ENCODE measurements at places on chromosomes 7 and 10.
A peak's percentile ranks its signal among the peaks of the same experiment; 100 is the strongest.

DNA sequence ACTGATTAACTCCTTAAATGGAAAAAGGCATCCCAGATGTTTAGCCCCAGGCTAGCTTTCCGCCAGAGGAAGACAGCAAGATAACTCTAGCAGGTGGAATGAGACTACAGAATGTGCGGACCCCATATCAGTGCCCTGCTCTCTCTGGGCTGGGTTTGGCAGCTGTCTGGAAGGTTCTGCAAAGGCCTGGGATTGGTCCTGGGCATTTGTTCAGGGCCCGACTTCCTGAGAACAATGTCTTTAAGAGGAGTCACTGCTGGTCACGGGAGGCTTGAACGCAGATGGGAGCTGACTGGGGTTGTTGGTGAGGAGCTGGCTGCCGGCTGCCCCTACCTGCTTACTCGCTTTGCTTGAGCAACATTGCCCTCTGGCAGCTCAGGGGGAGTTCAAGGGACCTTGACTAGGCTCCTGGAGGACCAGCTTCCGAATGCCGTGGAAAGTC lies 130.6 kb upstream of the BTBD16 start:
- DNase-seq, result no peak

DNA sequence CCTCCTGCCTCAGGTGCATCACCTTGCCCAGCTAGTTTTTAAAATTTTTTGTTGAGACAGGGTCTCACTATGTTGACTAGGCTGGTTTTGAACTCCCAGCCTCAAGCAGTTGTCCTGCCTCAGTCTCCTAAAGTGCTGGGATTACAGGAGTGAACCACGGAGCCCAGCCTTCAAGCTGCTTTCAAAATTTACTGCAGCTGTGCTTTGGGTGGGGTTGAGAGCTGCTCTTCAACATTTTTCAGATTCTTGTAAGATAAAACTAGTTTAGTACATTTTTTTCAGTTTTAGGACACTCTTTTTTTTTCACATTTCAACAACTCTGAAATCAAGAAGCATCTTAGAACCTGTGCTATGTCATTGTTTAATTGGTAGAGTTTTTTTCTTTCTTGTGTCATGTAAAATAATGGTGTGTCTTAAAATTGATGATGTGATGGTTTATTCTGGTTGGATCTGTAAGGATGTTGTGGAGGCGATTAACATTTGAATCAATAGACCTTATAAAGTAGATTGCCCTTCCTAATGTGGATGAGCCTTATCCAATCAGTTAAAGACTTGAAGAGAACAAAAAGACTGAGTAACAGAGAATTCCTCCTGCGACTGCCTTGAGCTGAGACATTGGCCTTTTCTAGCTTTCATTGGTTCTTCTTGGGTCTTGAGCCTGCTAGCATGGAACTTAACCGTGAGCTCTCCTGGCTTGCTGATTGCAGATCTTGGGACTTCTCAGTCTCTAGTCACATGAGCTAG lies 13.5 kb downstream of the PLEKHA8 start:
- no peak for DNase-seq

DNA sequence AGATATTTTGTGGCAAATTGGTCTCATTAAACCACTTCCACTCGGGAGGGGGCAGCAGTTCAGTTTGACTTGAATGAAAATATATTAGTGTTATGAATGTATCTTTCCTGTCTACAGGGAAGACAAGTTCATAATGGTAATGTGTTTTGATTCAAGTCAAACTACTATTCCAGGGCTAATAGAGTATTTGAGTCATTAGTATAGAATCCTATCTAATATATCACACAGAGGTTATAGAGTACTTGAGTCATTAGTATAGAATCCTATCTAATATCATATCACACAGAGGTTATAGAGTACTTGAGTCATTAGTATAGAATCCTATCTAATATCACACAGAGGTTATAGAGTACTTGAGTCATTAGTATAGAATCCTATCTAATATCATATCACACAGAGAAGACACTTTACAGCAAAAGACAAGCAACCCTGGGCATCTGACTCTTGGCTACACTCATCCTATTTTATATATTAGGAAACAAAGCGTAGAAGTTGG lies 199.7 kb upstream of the MAGI2 start:
- no peak for DNase-seq

GRCh38 chr10:30413996-30414576 lies 19.9 kb upstream of the MAP3K8 start:
- DNase-seq, result no peak

- DNase-seq, result no peak
These were observed 181.5 kb upstream of the PLXNA4 start for GRCh38 chr7:132757783-132758182.

DNA sequence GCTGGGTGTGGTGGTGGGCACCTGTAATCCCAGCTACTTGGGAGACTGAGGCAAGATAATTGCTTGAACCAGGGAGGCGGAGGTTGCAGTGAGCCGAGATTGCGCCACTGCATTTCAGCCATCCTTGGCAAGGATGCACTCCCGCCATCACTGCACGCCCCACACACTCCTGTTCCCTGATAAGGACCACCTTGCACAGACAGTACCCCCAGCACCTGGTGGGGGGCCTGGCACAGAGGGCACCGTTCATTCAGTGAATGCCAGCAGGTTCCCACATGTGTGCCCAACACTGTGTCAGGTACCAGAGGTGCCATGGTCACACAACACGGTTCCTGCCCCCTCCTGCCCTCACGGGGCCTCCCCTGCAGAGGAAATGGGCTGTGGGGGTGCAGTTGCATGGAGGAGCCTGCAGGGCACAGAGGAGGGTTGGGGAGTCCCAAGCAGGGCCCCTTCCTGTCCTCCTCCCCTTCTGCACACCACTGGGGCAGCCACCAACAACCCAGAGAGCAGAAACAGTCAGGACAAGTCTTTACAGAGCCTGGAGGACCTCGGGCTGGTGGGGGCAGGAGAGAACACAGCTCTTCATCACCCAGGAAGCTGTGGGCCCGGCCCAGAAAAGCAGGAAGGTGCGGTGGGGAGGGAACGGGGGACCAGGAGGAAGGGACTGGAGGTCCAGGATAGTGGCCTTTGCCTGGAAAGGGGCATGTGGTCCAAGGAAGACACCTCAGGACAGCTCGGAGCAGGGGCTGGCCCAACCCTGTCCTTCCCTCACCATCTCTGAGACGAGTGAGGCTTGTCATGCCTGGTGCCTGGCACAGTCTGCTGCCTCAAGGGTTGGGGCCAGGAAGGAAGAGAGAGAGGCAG lies 7.1 kb downstream of the CRYGN start:
- DNase-seq, result peak; percentile 25

- DNase-seq, result no peak
These were observed 12.7 kb downstream of the GPRIN2 start for GRCh38 chr10:46543466-46544377.

GRCh38 chr7:157978766-157979165 lies 608.9 kb downstream of the PTPRN2 start:
- DNase-seq, result no peak

DNA sequence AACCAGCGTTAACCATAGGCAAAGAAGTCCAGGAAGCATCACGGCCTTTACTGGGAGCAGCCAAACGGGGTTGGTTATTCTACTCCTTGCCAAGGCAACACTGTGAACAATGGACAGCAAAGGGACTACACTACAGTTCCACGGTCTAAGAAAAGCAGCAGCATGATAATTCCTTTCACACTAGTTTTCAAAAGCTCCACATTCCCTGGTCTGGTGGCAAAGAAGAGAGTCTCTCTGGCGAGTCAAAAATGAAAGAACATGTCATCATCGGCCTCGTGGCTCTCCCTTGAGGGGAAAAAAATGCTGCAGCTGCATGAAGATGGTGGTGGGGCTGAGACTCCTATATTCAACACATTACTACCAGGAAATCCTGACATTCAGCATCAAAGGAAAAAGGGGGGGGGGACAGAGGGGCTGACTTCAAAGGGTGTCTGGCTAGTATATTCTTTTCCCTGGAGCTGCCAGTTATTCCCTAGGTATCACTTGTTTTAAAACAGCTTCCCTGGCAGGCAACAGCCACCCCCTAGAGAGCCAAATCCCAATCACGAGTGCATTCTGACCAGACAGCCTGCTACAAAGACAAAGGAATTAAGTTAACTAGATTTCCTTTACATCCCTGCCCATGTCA lies 49.1 kb downstream of the SLC37A3 start:
- no peak for DNase-seq

- no peak for DNase-seq
These were observed 327.4 kb downstream of the SORCS1 start for GRCh38 chr10:106836933-106837663.

DNA sequence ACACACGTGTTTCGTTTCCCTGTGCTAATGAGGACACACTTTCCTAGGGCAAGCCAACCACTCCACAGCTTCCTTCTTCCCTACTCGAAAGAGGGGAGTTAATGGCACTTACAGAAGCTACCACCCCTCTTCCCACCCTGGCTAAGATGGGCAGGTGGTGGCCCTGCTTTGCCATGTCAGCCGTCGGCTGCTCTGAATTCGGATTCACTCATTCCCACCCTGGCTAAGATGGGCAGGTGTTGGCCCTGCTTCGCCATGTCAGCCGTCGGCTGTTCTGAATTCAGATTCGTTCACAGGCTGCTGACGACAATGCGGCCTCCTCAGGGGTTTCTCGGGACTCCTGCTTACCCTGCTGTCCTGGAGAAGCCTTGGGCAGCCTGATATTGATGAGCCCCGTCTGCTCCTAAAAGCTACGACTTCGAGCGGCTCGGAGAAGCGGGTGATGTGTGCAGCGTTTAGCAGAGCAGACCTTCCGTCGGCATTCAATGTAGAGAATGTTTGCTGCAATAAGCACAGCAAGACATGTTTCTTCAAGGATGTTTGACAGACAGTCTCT lies 56.2 kb upstream of the PPP2R2D start:
- DNase-seq, result no peak

- no peak for DNase-seq
These were observed 71.5 kb downstream of the CARD11 start for GRCh38 chr7:2971914-2972834.

- DNase-seq, result no peak
These were observed 71.9 kb downstream of the ORC5 start for GRCh38 chr7:104135760-104136558.

DNA sequence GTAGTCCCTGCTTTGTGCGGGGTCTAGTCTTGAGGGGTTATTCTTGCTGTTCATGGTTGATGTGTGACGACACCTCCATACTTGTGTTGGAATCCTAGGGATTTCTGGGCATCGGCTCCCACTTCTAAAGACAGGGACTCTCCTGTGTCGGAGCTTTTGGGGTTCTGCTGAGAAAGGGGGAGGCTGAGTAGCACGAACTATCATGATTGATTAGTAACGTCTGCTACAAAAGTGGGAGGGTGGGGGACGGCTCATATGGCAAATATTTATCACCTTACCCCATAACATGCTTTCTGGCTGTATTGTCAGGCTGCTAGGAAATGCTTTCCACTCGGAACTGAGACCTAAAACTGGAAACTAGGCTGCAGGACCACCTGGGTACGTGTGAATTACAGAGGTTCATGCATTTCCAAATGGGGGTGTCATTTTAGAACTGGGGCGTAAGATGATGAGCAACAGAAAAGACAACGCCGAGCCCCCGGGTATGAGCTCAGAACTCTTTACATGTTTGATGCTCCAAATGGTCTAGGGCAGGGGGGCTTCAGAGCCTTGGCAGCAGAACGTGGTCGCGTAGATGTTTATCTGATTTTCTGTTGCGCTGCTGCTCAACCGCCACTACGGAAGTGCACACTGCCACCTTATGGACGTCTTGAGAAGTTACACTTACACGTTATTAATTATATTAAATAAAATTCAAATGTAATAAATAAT lies 15.1 kb upstream of the NME8 start:
- no peak for DNase-seq

DNA sequence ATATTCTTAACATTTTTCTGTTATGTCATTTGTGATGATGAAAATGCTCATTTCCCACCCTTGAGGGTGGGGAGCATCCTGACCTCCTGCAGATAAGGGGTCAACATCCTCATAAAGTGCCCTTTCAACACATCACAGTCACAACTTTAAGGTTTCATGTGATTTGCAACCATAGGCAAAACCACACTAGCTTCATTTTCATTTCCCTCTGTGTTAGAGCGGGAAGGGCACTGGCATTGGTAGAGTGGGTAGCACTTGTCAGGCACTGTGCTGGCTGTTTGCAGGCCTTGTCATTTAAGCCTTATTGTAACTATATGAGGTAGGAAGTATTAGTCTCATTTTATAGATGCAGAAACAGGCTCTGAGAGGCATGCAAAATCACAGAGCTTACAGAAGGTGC lies 39.8 kb downstream of the PSMC2 start:
- no peak for DNase-seq

DNA sequence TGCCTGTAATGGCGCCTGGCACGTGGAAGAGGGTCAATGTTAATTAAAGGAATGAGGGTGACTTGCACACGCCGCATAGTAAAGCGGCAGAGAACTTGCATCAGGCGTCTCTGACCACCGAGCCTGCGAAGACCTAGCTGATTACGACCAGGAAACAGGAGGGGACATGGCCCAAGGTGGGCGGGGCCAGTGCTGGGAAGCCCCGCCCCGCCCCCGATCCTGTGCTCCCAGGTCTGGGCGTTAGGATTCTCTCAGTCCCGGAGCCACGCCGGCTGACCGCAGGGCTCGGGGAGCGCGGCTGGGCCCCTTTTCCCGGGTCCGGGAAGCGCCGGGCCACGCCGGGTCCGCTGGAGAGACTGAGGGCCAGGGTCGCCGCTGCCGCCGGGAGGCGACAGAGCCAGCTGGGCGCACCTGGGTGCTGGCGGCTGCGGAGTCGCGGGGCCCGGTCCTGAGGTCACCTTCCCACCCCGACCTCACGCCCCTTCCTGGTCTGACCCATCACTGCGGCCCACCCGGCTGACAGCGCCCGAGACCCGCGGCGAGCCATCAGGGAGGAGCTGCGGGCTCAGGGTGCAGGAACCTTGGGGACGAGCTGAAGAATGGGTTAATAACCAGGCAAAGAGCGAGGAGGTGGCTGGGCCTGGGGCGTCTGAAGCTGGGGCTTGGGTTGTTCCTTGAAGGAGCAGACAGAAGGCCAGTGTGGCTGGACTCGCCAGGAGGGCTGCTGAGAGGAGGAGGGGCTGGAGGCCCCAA lies 23.0 kb upstream of the GRID1 start:
- DNase-seq, result no peak

DNA sequence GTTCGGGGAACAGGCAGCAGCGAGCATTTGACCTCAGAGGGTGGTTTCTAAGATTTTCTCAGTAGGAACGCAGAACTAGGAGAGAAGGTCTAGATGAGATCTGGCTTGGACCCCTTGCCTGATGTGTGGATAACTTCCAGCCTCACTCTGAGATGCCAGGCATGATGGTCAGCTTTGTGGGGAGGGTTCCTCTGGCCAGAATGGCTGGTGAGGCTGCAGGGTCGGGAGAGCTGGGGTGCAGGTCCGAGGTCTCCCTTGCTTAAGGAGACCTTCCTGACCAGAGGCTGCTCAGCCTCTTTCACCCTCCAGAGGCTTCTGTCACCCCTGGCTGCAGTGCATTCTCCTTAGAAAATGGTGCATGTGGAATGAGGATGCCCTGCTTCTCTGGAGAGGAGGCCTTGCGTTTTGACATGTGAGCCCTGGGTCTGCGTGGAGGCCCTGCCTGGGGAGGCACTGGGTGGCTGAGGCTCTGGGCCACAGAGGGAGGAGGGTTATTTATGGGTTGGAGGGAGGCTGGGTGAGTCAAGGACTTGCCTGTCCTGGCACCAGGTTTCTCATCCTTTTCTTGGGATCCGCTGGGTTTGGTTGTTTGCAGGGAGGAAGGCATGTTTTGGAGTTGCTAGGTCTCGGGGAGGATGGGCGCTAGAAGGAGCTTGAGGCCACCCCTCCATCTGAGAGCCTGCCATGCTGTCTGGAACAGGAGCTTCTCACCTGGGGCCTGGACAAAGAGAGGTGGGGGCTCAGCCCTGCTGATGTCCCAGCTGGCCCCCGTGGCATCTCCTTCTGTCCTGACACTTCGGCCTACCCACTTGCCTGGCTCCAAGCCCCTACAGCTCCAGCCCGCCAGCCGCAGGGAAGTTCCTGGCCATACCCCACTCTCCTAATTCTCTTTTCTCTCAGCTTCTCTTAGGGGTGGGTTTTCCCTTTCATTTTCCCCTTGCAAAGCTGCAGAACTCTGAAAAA lies 3.9 kb downstream of the FAM241B start:
- no peak for DNase-seq
